ENCODE measurements at places on chromosomes 11 and 22.
A peak's percentile ranks its signal among the peaks of the same experiment; 100 is the strongest.

GRCh38 chr22:27083610-27084009, 426.2 kb downstream of the MIAT start:
- no peak for DNase-seq

DNA sequence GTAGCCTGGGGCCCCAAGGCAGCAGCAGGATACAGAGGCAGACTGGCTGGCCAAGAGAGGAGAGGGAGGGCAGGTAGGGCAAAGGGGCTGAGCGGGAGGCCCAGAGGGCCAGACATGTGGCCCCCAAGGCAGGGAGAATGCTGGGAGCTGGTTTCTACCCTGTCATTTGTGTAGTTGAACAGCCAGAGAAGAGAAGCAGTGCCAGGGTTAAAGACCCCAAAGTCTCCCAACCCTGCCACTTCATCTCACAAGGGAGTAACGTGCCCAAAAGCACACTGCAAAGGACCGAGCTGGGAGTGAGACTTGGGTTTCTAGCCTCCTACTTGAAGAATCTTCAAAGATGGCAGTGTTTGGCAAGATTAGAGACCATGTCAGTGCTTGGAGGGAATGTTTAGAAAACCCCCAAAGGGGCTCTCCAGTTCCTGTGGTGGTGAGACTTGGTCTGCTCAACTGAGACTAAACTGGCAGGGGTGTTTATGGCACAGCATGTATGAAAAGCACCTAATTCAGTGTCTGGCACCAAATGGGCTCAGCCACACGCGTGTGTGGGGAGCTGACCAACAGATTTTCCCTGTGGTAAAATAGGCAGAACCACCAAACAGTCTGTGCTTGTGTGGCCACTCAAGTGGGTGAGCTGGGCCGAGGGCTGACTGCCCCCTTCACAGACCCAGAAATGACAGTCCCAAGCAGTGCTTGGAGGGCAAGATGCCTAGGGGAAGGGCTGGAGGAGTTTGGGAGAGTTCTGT, 68.2 kb upstream of the CLTCL1 start:
- DNase-seq = no peak

DNA sequence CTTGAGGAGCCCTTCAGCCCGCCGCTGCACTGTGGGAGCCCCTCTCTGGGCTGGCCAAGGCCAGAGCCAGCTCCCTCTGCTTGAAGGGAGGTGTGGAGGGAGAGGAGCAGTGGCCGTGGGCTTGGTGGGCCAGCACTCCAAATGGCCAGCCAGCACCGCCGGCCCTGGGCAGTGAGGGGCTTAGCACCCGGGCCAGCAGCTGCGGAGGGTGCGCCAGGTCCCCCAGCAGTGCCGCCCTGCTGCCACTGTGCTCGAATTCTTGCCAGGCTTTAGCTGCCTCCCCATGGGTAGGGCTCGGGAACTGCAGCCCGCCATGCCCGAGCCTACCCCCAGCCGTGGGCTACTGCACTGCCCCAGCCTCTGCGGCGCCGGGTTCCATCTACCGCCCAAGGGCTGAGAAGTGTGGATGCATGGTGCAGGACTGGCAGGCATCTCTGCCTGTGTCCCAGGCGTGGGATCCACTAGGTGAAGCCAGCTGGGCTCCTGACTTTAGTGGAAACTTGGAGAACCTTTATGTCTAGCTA, 82.7 kb downstream of the KCNA4 start:
- no peak for DNase-seq

- no peak for DNase-seq
These were observed 18.4 kb upstream of the IL2RB start for GRCh38 chr22:37167981-37168647.

DNA sequence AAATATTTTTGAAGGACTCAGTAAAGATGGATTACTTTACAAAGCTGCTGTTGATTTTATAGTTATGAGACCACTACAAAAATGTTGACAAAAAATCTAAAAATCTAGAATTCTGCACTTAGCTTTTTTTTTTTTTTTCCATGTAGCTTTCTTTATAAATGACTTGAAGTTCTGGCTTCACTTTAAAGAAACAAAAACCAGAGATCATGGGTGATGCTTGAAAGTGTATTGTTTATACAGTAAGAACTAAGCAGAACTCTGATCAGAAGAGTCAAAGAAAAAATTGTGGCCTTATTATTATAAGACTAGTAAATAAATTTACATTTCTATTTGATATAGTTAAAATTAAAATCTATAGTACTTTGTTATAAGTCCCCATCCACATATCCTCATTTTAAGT, 301.7 kb downstream of the BLID start:
- DNase-seq = no peak

DNA sequence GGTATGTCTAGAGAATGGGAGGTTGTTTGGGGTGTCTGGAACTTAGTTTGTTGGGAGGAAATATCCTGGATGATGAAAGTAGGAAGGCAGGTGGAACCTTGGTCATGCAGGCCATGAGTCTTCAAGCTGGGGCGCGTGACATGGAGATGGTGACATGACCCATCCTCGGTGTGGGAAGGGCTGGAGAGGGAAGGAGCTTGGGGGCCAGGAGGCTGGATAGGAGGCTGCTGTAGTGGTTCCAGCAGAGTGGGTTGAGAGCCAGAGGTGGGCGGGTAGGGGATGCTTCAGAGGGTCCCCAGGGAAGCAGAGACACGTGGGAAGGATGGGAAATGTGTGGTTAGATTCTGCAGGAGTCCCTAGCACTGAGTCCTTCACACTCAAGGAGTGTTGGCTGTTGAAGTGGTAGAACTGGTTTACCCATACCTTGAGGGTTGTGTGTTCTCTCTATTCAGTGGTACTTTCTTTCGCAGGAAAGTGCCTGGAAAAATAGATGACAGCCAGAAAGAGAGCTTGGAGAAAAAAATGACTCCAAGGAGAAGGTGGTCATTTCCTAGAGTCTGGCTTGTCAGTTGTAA, 56.8 kb downstream of the LDLRAD3 start:
- DNase-seq = no peak

DNA sequence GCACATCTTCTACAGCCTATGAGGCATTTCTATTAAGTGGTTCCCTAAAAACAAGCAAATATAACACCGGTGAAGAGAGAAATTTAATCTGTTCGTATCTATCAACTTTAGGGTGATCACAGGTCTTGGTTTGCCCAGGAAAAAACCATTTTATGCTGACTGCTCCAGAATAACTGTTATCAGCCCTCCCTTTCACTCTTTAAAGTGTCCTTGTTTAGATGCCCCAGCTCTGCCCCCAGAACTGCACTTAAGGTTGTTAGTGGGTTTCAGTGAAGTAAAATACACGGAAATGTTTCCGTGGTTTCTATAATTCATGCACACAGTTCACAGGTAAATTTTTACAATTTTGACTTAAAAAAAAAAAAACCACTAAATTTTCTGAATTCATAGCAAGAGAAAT, 70.0 kb downstream of the NARS2 start:
- DNase-seq = no peak

- DNase-seq = no peak
These were observed 26.9 kb upstream of the GRAMD4 start for GRCh38 chr22:46593211-46593681.

GRCh38 chr11:129102756-129103155, 89.4 kb downstream of the ARHGAP32 start:
- no peak for DNase-seq

DNA sequence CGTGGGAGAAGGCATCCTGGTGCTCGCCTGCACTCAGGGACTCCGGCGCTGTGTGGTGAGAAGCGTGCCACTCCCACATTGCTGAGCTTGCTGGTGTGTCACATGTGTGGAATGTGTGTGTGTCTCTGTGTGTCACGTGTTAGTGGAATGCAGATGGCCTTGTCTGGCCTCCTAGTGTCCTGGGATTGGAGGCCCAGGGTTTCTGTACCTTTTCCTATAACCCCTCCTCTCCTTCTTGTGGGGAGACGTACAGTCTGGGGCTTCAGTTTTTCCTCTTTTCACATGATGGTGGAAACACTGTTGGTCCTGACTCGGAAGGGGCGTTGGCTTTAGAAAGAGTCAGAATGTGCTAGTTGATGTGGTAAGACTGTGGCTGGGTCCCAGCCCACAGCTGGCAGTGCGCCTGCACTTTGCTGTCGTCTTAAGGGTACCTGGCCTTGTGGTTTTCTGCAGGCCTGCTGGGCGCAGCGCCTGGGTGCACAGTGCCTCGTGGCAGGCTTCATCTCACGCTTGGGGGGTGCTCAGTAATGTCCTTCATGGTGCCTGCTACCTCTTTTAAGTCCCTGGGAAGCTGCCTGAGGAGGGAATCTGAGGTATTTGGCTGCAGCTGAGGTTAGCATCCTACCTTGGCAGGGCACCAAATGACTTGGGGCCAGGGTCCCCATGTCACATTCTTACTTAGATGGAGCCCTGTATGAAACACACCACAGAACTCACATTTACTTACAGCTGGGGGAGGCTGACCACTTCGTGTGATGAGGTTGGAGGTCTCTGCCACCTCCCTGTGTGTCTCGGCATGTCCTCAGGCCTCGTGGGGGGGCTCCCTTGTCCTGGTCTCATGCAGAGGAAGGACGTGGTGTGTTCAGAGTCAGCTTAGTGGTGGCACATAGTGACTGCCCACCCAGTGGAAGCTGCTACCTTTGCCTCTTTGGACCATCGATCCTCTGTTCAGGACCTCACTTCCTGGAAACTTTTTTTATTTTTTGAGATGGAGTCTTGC, 61.9 kb downstream of the MED15 start:
- DNase-seq = peak; percentile 50

GRCh38 chr22:41377846-41378245, 3.9 kb upstream of the TEF start:
- DNase-seq = no peak

GRCh38 chr11:9575260-9576240, 2.1 kb downstream of the WEE1 start:
- DNase-seq = peak; percentile 90

GRCh38 chr11:72069200-72069599, 11.1 kb downstream of the NUMA1 start:
- no peak for DNase-seq

GRCh38 chr11:5527716-5528115, 11.2 kb upstream of the UBQLNL start:
- DNase-seq = no peak

DNA sequence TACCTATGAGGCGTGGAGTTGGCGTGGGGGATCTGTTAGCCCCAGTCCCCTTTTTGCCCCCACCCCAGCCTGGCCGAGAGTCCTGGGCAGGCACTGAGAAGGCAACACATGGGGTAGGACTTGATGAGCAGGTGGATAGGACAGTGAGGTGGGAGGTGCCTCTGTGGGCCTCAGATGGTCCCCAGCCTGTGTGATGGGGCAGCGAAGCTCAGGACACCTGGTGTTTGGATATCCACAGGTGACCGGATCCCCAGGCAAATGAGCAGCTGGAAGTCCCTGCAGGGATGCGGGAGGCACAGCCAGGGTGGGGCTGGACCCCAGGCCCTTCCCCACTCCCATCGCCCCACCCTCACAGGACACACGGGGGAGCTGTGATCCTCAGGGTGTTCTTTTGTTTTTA, 9.7 kb downstream of the FBLN1 start:
- DNase-seq = no peak

GRCh38 chr11:131537196-131537595, 166.8 kb downstream of the NTM start:
- no peak for DNase-seq

DNA sequence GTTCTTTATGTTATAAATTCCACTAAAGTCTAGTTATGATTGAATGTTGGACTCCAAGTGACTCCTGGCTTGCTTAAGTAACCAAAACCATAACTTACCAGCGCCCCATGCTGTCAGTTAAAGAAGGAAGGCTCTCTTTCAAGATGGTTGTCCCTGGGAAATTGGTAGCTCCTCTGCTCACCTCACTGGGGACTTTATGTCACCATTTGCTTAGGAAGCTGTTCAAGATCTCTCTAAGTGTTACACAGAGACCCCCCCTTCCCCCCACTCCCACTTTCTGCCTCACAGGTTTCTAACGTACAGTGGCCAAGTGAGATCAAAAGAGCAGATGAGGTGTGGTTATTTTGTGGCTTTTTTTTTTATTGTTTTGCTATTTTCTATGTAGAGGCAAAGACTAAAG, 301.8 kb downstream of the AASDHPPT start:
- no peak for DNase-seq

- DNase-seq = no peak
These were observed 119.1 kb downstream of the MN1 start for GRCh38 chr22:27682437-27682836.

DNA sequence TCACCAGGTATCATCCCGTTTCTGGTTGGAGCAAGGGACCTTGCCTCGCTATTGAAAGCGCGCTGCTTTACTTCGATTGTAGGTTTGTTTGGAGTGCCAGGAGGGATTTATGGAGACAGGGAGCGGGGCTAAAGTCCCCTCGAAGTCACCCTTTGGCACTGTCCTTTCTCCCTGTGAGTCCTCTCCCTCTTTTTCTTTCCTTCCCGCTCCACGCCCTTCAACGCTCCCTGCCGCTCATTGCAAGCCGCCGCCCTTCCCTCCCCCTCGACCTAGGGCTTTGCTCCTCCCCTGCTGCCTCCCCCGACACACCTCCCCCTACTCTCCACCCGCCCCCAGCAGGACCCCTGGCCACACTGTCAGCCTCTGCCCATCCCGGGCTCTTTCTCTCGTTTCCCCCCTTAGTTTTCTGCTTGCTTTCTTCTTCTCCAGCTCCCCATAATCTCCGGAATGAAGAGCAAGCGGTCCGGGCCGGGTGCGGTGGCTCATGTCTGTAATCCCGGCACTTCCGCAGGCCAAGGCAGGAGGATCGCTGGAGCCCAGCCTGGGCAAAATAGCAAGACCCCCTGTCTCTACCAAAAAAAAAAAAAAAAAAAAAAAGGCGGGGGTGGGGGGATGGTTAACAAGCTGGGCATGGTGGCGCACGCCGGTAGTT, 41.0 kb downstream of the AHNAK start:
- DNase-seq = peak; percentile 51

DNA sequence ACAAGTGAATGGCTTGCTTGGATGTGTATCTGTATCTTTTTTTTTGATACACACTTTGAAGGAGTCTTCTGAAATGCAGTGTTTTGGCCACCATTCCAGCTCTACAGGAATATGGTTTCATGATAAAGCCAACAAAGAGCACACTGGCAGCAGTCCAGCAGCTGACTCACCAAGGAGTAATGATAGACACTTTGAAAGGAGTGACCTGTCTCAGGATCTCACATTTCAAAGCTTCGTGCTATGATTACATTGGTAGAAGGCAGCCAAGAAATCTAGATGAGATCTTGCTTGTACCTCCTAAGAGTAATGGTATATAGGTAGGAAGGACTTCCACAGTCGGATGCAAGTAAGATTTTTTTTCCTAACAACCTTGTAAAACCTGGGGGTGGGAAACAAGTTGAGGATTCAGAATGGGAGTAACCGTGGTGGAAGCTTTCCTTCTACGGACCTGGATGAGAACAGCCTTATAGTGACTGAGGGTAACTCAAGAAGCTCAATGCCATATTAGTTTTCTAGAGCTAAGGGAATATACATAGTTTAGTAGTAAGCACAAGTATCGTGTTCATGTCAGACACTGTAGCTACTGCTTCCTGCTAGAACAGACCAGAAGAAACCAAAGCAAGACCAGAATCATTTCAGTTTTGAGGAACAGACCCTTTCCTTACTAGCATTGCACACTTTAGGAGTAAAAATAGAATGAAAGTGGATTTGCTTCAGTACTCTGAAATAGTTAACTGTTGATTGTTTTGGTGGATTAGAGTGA, 25.0 kb downstream of the MTMR3 start:
- DNase-seq = peak; percentile 89

- DNase-seq = no peak
These were observed 1.7 kb downstream of the TRPT1 start for GRCh38 chr11:64224151-64224890.

GRCh38 chr11:4704790-4705334, 278 bp downstream of the MMP26 start:
- DNase-seq = peak; percentile 15

GRCh38 chr11:104798789-104799188, 99.5 kb downstream of the CASP12 start:
- DNase-seq = no peak

- no peak for DNase-seq
These were observed 515.2 kb upstream of the TENM4 start for GRCh38 chr11:79956061-79956460.

Data from tongue (tissue), 3 donors.